OCI-M1 (cell line): ENCODE measurements at places on chromosomes 3 and 15.
A peak's percentile ranks its signal among the peaks of the same experiment; 100 is the strongest.

DNA sequence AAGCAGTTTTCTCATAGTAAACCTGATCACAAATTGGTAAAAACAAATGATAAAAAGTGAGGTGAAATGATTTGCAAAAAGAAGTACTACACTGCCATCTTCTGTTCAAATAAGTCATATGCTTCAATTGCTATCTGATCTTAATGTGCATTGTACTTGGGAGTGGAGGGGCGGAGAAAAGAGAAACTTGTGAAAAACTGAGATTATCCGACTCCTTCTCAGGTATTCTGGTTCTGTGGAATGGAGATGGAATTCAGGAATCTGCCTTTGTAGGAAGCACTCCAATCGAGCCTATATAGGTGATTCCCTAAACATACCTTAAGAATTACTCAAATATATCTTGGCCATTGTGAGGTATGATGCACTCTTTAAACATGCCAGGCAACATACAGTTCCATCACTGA, 180.6 kb downstream of the CHL1 start:
- DNase-seq = peak; percentile 75

DNA sequence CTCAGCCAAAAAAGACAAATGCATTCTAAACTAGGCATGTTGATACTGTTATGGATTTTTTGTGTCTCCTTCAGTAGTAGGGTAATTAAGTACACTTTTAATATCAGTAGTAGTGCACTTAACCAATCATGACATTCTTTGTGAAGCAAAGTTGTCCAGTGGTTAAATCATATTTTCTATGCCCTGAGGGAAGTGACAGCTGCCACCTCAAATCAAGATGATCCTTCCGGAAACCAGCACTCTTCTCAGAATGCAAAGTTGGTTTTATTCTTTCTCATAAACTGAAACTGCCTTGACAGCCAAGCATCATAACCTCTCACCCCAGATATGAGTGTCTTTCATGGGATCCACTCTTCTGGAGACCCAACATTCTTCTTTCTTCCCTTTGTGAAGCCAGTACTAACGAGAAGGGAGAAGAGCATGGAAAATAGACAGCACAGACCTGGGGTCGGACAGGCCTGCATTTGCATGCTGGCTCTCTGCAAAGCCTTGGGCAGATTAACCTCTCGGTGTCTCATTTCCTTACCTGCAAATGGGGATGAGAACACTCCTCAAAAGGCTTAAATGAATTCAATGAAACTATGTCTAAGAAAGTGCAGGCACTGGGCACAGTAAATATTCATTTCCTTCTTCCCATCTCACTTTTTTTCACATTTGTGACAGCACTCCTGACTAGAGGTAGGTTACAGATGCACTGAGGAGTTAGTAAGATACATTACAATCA, 13.2 kb downstream of the AAGAB start:
- DNase-seq = peak; percentile 25

GRCh38 chr3:17478673-17479072, 263.8 kb downstream of the TBC1D5 start:
- DNase-seq = no peak

GRCh38 chr15:88615303-88616107, 5.6 kb upstream of the AEN start:
- DNase-seq = no peak

GRCh38 chr3:12870942-12871341, 29.6 kb upstream of the RPL32 start:
- no peak for DNase-seq
